Skin of body (tissue), 3 donors: ENCODE measurements at places on chromosomes 2 and 18. TPM values are rescaled to one million over a fixed set of nuclear protein-coding genes. Genes with fewer than 3 reads are reported as not detected.

Gene TM4SF20
- not detected for total RNA-seq

Gene ORMDL1
- total RNA-seq, result 45.8 TPM

Gene BCL11A
- 30.9 TPM for total RNA-seq

Gene HJURP
- total RNA-seq, result 6.6 TPM

Gene PROM2
- total RNA-seq, result 9.4 TPM

Gene UGT1A4
- total RNA-seq, result not detected

Gene FOXD4L1
- not detected for total RNA-seq

Gene TMEM17
- total RNA-seq, result 3.3 TPM

Gene HOXD12
- total RNA-seq, result not detected

Gene EMILIN1
- 66.1 TPM for total RNA-seq

Gene NPPC
- total RNA-seq, result 1.7 TPM
